ENCODE measurements at places on chromosomes 3 and 15.

- DNase-seq = no peak
Measured at GRCh38 chr3:107662586-107662985, 139.8 kb downstream of the BBX start.

DNA sequence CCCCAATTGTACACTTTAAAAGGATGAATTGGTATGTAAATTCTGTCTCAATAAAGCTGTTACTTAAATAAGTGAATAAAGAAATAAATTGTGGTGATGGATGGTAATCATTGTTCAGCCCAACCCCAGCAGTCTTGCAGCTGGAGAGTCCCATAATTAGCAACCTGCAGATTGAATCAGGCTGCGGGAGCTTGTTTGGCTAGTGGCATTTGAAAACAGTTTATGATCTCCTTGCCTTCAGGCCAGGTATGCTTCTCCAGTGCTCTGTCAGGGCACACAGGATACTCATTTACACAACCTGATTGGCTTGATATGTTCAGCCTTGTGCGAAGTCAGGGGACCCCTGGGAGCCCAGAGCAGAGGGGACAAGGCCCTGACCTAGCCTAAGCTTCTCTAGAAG, 16.5 kb upstream of the TSEN2 start:
- no peak for DNase-seq

DNA sequence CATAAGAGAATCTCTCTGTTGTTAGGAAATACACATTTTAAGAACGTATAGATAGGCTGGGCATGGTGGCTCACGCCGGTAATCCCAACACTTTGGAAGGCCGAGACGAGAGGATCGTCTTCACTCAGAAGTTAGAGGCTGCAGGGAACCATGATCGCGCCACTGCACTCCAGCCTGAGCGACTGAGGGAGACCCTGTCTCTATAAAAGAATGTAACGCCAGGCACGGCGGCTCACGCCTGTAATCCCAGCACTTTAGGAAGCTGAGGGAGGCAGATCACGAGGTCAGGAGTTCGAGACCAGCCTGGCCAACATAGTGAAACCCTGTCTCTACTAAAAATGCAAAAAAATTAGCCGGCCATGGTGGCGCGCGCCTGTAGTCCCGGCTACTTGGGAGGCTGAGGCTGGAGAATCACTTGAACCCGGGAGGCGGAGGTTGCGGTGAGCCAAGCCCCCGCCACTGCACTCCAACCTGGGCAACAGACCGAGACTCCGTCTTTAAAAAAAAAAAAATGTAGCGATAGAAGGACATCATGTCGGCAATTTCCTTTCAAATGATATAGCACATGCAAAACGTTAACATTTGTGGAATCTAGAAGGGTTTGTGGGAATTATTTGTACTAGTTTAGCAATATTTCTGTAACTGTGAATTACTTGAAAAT, 730 bp upstream of the RPL14 start:
- DNase-seq = no peak

DNA sequence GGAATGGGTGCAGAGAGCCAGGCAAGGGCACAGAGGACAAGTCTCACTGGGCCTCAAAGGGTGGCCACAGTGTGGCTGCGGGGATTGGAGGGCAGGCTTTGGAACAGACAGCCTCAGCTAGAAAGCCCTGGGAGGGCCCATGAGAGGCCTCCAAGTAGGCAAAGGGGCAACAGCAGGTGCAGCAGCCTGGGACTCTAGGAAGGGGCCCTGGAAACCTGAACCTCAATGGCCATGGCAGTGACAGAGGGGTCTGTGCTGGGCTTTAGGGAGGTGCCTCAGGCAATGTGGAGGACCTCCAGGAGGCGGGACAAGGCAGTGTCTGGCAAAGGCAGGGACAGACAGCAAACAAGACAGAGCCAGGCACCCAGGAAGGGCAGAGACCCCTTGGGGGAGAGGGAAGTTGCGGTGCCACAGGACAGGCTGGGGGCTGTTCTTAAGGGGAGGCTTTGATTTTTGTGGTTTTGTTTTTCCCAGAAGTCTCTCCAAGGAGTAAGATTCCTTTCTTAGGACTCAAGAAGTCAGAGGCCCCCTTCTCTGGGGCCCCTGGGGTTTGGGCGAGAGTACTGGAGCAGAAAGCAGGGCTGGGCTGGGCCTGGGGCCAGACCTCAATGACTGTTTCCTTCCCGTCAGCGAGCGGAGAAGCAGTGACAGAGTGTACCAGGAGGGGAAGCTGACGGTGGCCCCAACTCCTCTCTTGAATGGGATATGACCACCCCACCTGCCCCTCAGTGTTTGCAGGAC, 9.7 kb downstream of the STOML1 start:
- no peak for DNase-seq

DNA sequence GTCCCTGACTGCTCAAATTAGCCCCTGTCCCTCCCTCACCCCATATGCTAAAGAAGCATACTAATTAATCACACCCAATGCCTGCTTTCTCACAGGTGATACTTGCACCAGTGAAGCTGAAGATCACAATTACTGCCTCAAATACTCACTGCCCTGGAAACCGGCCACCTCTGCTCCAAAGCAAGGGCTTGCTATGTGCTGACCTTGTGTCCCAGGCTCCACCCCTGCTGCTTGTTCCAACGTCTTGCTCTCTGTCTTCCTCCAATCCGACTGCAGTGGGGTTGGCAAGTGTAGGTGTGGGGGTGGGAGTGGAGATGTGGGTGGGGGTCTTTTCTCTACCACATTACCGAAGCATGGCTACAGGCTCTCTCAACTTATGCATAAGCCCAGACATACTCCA, 55.7 kb upstream of the PSMD6 start:
- DNase-seq = no peak

DNA sequence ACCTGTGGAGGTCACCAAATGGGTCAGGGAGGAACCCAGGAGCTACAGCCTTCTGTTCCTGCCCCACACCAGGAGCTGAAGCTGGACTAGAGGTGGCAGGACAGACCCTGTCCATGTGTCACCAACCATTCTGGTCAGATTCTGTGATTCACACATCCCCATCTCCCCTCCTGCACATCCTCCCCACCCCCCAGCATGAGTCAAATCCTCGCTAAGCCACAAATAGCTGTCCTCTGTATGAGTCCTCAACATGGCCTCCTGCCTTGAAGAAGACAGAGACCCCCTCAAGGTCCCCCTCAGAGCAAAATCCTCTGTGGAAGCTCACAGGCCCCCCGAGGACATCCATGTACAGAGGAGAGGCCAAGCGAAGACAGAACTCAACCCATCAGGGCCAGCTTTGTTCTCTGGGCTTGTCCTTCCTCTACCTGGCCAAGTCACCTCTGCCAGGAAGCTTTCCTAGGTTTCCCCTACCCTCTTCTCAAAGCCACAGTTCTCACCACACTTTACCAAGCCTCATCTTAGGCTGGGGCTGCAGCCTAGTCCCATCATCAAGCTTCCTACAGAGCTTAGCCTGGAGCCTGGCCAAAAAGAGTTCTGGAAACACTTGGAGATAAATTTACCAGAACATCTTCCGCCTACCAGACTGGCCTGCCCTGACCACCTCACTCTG, 17.1 kb downstream of the CACNA2D2 start:
- no peak for DNase-seq

GRCh38 chr15:91710080-91710698, 143.3 kb upstream of the SLCO3A1 start:
- no peak for DNase-seq

DNA sequence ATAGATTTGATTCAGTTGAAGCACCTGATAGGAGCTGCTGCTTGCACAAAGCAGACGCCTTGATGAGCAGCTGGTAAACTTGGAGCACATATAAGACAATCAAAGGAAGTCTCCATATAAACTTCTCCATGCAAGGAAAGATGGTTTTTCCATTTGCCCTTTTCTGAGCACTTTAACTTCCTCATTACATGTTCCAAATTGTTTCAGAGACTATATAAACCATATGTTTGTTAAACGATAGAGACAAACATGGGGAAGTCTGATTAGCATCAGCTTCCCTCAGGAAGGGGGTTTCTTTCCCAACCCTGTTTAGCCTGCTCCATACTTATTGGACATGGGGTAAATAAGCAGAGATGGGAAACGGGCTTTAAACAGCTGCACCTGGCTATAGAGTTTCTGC, 88.0 kb downstream of the DHX36 start:
- DNase-seq = no peak

DNA sequence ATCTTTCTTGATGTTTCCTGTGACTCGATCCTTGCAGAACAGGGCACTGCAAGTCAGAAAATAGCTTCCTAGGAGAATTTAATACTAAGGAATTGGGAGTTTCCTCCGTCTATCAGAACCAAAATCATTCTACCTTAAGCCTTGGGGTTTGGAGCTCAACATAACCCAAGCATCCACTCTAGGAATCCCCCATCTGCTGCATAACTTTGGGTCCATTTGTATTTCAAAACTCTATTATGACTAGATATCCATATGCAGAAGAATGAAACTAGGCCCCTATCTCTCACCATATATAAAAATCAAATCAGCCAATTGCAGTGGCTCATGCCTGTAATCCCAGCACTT, 61.7 kb upstream of the AKAP13 start:
- no peak for DNase-seq

DNA sequence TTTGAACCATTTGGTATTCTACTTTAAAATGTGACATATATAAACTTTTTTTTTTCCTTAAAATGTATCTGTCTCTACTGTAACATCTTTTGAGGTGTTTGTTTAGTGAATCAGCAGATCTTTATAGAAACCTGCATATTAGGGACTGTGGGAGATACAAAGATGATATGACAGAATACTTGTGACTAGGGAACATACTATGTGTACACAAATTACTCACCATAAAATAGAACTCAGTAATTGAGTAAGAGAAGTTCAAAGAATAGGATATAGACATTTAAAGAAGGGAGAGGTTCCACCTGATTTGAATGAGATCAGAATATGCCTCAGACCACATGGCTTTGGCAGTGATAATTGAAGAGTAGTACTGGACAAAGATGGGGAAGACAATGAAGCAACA, 47.9 kb downstream of the ATP2C1 start:
- DNase-seq = no peak

DNA sequence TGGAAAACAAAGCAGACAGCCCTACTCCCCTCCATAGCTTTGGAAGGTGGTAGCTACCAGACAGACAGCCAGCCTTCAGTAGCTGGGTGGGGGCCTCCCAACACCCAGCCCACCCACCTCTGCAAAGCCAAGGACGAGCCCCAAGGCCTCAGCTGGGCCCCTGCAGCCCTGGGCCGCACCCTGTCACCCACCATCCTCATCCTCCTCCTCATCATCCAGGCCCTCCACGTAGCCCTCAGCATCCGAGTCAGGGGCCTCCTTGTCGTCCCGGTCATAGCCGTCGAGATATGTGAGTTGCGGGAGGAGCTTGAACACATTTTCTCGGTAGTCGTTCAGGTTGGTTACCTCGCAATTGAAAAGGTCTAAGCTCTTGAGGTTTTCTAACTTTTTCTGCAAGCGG, 36.5 kb downstream of the ANP32A start:
- DNase-seq = no peak

DNA sequence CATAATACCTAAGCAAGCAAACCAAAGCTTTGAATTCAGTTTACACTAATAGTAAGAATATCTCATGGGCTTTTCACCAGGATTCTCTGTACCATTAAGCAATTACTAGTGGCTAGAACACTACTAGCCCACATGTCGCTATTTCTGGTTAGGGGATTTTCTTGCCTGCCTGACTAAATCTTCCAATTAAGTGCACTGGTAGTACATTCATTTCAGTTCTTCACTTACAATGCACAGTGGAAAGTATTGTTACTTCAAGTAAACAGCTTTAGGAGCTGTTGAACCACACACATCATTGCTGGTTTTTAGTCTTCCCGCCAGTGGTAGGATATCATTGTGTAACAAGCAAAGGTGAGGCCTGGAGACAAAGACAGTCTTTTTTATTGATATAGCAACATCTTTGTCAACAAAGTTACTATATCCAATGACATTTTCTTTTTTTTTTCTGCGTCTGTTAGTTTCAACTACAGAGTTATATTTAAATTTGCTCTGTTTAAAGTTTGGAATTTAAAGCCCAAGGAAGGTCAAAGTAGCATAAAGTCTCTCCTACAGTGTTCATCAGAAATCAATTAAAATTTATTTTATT, 826.8 kb upstream of the NR2F2 start:
- DNase-seq = no peak

GRCh38 chr3:102745881-102746280, 311.1 kb downstream of the ZPLD1 start:
- DNase-seq = no peak

DNA sequence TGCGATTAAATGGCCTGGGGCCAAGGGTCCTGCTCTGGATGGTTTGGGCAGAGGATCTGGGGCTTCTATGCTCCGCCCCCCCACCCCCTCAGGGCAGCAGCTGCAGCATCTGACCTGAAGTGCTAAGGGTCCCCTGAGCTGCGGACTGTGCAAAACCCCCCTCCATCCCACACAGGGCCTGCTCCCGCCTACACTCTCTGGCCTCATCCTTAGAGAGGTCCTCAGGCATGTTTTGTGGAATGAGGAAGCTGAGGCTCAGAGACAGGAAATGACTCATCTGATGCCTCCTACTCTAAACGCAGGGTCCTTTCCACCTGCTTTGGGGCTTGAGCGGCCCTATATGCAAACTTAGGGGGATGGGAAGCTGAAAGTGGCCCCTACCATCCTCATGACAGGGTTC, 59.5 kb upstream of the CTSH start:
- no peak for DNase-seq
